ENCODE measurements at places on chromosomes 2 and 18.

DNA sequence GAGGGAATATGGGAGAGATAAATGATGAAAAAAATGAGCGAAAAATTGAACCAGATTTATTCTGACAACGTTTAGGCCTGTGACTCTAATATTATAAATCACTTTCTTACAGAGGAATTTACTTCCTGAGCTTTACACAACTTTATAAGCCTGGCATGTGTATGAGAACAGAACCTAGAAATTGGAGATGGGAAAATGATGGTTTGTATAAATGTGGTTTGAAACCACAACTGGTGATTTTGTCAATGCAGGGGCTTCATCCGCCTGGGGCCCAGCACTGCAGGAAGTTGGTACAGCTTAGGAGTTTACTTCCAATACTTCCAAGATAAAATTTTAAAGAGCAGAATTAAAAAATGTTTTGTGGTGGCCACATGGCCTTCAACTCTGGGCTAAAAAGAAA lies 82.3 kb downstream of the VAPA start:
- no peak for DNase-seq

DNA sequence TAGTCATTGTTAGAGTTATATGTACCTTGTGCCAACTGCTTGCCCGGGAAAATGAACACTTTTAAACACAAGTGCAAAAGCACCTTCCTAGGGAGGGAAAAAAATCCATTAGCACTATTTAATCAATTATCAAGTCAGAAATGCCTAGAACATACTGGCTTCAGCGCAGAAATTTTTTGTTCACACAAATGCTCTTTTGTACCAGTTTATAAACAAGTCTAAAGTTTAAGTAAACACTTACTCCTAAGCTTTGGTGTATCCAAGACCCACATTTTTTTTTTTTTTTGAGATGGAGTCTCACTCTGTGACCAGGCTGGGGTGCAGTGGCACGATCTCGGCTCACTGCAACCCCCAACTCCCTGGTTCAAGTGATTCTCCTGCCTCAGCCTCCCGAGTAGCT lies 30.6 kb downstream of the GFPT1 start:
- DNase-seq = no peak

GRCh38 chr2:172307800-172308199 lies 119.6 kb upstream of the ITGA6 start:
- peak; percentile 6 for DNase-seq

DNA sequence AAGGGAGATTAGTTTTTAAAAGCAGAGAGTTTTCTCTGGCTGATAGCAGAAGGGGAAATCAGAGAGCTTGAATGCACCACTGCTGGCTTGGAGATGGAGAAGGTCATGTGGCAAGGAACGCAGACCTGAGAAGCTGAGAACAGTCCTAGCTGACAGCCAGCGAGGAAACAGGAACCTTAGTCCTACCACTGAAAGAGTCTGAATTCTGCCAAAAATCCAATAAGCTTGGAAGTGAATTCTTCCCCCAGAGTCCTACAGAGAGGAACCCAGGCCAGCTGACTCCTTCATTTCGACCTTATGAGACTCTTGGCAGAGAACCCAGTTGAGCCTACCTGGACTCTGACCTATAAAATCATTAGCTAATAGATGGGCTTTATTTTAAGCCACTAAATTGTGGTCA lies 371.9 kb upstream of the TNP1 start:
- no peak for DNase-seq

DNA sequence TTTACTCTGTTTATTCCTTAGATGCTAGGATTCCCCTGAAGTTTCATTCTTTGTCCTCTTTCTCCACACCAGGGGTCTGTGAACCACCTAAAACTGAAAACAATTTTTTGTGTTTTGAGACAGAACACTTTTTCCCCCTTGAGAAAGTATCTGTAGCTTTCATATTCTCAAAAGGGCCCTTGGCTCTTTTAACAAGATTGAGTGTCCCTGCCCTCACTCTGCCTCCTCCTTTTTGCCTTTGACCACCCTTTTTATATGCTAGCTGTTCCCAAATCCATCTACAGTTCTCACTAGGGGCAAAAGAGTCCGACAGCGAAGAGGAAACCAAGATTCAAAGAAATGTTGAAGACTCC lies 883 bp upstream of the EHBP1 start:
- DNase-seq = no peak

GRCh38 chr18:7764405-7764804 lies 197.3 kb downstream of the PTPRM start:
- no peak for DNase-seq

DNA sequence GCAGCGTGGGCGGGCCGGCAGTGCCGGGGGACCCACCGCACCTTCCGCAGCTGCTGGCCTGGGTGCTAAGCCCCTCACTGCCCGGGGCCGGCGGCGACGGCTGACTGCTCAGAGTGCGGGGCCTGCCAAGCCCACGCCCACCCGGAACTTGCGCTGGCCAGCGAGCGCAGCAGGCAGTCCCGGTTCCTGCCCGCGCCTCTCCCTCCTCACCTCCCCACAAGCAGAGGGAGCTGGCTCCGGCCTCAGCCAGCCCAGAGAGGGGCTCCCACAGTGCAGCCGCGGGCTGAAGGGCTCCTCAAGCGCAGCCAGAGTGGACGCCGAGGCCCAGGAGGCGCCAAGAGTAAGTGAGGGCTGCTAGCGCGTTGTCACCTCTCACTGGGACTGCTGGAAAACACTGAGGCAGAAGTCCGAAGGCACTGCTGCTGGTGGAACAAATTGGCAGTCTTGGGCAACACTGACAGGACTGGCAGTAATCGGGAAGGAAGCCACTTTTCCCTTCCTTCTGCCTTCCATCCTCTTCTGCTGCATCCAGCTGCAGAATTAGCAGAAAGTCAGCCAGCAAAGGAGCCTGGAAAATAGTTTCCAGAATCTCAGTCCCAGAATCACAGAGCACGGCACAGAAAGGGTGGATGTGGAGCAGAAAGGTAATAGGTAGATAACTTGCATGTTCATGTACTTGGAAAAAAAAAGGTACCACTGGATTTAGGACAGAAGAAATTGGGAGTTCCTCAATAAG lies 179.4 kb upstream of the FN1 start:
- no peak for DNase-seq

GRCh38 chr2:1246239-1246638 lies 167.0 kb upstream of the TPO start:
- no peak for DNase-seq

DNA sequence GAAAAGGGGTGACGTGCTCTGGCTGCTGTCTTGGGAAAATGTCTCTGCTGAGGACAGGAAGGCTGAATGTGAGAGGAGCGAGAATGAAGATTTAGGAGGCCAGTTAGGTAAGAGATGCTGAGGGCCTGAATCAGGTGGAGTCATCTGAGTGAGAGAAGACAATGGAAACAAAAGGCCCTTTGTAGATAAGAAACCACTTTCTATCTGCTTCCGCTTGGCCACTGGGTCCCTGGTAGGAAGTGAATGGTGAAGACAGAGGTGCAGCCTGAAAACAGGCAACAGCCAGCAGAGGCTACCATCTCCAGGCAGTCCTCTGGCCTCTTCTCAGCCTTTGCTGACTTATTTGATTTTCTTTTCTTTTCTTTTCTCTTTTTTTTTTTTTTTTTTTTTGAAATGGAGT lies 374.0 kb upstream of the SLC14A2 start:
- no peak for DNase-seq

DNA sequence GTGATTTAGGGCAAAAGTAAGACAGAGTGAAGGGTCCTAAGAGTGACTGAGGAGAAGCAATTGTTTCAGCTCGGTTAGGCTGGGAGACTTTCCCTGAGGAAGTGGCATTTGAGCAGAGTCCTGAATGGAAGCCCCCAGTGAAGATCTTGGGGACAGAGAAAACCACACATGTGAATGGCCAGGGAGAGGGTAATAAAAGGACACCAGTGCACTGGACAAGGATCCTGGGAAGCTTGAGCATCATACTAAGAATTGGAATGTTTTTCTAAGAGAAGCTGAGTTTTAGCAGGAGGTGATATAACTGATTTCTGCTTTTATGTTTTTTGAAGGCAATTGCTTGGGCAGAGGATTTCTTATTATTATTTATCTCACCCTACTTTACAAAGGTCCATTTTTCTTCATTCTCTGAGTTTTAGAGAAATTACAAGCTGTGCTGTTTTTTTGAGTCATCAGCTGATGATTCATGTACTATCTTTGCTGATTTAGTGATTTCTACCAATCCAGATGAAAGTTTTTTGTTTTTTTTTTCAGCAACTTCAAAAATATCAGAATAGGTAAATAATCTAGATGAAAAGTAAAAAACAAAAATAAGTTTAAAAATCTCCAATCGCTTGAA lies 43.5 kb downstream of the MFSD6 start:
- peak; percentile 39 for DNase-seq

DNA sequence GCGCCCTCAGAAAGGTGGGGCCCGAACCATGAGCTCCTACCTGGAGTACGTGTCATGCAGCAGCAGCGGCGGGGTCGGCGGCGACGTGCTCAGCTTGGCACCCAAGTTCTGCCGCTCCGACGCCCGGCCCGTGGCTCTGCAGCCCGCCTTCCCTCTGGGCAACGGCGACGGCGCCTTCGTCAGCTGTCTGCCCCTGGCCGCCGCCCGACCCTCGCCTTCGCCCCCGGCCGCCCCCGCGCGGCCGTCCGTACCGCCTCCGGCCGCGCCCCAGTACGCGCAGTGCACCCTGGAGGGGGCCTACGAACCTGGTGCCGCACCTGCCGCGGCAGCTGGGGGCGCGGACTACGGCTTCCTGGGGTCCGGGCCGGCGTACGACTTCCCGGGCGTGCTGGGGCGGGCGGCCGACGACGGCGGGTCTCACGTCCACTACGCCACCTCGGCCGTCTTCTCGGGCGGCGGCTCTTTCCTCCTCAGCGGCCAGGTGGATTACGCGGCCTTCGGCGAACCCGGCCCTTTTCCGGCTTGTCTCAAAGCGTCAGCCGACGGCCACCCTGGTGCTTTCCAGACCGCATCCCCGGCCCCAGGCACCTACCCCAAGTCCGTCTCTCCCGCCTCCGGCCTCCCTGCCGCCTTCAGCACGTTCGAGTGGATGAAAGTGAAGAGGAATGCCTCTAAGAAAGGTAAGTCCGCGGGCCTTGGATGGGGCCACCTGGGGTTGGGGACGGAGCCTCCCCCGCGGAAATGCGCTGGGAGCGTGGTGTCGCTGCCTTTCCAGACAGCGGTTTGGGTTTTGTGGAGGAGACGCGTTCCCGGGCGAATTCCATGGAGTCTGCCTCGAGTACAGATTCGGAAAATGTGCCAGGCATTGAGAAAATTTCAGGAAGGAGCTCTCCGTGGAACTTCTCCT lies 559 bp downstream of the HOXD1 start:
- no peak for DNase-seq

DNA sequence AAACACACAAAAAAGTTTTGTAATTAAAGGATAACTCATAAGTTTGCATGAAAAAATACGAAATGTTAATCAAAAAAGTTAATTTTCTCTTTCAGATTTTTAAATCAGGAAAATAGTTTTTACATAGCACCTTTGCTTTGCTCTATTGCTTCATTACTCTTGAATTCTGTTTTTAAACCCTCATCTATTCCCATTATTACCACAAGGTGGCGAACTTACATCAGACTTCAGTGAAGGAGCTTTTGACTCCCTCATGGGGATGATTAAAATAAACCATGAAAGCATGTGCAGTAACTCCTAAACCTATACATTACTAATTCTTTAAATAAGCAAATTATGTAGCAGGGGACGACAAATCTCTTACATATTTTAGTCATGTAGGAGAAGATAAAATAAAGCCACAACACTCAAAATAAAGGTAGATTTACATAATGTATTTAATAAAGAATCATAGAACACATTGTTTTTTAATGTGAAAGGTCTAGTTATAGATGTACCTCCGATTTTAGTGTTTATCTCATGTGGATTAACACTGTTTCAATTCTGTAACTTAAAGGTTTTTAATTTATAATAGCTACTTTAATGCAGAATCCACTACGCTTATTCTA lies 105.2 kb downstream of the NETO1 start:
- peak; percentile 89 for DNase-seq
